ENCODE measurements at places on chromosomes 4 and X.

DNA sequence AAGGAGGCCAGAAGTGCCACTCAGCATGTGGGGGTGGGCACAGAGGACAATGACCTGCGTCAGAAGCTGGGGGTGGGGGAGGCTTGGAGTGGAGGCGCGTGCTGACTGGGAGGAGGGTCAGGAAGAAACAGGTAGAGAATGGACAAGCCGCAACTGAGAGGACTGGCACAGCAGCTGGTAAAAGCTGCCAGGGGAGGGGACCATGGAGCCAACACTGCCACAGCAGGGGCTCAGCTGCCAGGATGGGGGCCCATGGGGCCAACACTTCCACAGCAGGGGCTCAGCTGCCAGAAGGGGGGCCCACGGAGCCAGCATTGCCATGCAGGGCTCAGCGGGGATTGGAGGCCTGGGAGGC is 19.1 kb downstream of the RNF212 start:
- no peak for DNase-seq

DNA sequence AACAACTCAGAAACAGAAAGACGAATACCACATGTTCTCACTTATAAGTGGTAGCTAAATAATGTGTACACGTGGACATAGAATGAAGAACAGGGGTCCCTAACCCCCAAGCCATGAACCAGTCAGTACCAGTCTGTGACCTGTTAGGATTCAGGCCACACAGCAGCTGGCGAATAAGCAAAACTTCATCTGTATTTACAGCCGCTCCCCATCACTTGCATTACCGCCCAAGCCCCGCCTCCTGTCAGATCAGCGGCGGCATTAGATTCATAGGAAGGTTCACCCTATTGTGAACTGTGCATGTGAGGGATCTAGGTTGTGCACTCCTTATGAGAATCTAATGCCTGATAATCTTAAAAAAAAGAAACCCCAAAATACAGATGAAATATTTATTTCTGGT is 1128.7 kb downstream of the NLGN4X start:
- DNase-seq, result no peak

- no peak for DNase-seq
Observed at GRCh38 chrX:1609762-1610161, 5.1 kb upstream of the ASMT start.

DNA sequence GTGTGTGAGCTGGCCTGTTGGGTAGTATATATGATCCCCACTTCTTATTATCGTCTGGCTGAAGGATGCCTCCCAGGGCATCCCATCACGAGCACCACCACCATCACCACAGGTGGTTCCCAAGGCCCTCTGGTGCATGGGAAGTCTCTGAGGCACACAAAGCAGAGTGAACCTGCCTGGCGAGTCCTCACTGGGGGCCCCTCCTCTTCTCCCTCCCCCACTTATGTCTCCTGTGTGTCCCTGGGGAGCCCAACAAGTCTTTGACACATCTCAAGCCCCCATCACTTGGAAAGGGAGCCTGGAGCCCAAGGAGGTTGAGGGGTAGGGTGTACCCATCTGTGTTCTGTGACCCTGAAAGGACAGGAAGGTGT is 45.5 kb upstream of the NKX1-1 start:
- DNase-seq, result no peak

DNA sequence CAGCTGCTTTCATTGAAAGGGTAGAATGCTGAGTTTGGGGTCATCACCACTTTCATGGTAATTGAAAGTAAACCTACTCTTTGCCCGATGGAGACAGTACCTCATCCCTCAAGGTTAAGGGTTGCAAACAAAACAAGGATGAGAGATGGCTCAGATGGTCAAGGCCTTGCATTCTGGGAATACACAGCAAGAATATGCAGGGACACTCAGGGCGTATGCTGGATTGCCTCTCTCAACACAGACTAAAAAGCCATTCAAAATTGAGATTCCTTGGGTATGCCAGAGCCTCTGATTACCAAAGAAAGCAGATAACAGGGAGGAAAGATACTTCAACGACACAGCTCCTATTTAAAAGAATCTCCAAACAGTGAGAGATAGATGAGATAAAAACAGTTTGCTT is 310.4 kb downstream of the ARAP2 start:
- no peak for DNase-seq

GRCh38 chr4:101256222-101256621 is 91.1 kb downstream of the PPP3CA start:
- DNase-seq, result peak; percentile 82

- no peak for DNase-seq
Observed at GRCh38 chrX:15790769-15791290, 546 bp downstream of the ZRSR2 start.

GRCh38 chr4:13546941-13547484 is 2.7 kb upstream of the NKX3-2 start:
- DNase-seq, result no peak

DNA sequence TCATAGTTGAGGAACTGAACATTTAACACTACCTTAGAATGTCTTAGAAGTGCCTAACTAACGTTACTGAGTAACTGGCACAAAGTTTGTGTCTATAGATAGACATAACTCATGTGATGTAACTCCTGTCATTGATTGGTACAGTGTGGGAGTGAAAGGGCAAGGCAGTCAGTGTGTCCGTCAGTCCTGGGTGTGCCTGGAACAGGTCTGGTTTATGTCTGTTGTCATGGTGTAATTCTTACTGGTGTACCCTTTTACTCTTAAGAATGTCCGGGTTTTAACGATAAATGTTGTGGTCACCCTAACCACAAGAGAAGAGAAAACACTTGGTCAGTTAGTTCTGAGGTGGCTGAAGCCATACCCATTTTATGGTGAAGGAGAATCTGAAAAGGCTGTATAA is 93.1 kb upstream of the ESX1 start:
- no peak for DNase-seq

GRCh38 chr4:13701937-13702446 is 74.5 kb upstream of the BOD1L1 start:
- no peak for DNase-seq

GRCh38 chr4:96343836-96344235 is 503.9 kb downstream of the PDHA2 start:
- no peak for DNase-seq

DNA sequence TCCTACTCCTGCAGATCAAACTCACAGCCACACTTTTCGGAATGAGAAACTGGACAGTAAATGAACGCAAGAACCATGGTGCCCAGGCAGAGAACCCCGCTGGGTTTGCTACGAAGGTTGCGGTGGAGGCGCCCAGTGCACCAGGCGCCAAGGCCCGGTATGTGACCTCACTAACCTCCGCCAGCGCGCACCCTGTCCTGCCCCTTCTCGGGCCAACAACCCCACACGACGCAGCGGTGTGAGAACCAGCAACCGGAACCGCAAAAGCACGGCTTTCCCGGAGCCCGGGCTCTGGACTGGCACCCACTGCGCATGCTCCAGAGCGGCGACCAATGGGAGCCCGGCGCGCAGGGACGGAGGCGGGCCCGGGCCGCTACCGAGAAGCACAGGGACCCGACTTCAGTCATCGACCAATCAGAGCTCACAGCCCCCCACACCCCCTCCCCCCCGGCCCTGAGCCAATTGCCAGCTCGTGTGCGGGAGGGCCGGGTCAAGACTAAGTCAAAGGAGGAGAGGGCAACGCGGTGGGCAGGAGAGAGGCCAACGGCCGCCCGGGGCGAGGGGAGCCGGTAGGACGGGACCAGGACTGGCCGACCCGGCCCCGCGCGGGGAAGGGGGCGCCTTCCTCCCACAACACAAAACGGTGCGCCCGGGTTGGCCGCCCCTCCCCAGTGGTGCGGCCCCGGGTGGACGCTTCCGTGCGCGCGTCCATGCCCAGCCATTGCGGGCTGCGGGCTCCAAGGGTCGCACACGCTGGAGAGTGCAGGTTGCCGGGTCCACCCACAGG is 7.3 kb upstream of the WAS start:
- DNase-seq, result peak; percentile 91

DNA sequence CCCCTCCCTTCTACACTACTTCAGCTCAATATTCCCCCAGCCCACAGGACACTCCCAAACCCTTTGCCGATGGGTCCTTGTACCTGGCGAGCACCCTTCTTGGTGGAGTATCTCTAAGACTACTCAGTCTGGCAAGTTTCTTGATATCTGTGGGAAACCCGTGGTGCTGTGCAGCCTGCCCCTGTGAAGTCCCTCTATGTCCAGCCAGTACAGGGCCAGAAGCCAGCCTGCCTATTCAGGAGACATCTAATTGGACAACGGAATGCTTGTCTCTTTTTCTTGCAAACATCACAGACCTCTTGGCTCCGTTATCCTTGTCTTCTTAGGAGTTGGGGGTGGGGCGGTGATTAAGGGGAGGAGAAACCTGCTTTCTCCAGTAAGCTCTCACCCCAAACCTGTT is 3.7 kb upstream of the IGFBP7 start:
- no peak for DNase-seq

DNA sequence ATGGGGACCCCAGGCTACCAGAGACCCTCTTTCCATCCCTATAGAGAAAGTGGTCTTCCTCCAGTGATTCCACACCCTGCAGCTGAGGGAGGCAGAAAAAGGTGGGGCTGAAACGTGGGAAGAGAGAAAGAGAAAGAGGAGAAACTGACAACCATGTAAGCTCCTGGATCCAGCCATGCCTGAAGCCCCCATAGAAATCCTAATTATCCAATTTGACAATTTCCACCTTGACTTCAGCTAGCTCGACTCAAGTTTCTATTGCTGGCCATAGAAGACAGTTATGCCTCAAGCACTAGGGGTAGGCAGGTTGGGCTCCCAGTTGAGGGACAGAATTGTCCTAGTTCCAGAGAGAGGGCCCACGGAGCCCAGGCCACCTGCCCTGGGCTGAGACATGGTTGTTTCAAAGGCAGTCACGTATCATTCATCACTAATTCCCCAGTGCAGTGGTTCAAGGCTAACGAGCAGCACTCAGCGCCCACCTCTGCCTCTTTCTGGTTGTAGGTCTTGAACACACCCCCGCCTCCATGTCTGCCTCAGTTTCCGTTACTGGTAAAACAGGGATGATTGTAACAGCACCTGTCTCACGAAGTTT is 39.8 kb upstream of the ASMTL start:
- DNase-seq, result no peak

- no peak for DNase-seq
Observed at GRCh38 chr4:77152421-77152820, 4.6 kb upstream of the CCNG2 start.

DNA sequence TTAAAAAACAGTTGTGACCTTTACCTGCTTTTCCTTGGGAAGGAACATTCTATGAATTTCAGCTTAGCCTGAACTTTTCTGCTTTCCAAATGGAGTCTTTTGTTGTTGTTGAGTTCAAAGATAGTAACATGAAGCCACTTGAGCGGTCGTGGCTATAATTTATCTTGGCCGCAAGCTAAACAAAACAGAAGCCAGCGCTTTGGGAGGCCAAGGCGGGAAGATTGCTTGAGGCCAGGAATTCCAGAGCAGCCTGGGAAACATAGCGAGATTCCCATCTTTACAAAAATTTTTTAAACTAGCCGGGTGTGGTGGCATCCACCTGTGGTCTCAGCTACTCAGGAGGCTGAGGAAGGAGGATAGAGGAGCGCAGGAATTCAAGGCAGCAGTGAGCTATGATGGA is 29.9 kb downstream of the TKTL1 start:
- DNase-seq, result no peak

DNA sequence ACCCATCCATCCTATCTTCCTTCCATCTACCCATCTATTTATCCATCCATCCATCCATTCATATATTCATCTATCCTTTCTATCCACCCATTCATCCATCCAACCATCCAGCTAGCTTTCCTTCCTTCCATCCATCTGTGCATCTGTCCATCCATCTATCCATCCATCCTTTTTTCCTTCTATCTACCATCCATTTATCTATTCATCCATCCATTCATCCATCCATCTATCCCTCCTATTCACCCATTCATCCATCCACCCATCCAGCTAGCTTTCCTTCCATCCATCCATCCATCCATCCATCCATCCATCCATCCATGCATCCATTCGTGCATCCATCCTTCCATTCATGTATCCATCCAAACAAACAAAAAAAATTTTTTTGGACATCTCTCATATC is 118.8 kb downstream of the PSAPL1 start:
- DNase-seq, result no peak

DNA sequence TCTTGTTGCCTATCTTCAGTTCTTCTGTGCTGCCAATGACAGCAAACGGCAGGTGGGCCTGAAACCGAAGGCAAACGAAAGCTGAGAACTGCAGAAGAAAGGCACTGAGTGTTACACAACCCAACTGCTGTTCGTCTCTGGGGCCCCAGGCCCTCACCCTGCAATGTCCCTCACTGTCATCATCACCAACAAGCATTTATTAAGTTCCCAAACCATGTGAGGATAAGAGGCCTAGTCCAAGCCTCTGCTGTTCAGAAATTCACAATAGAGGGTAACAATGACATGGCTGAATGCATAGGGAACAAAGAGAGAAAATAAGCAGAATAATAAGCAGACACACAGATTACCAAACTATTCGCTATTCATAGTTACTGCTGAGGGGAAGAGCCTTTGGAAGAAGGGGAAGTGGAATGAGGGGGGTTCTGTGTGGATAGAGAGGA is 34.5 kb upstream of the NKRF start:
- DNase-seq, result no peak

DNA sequence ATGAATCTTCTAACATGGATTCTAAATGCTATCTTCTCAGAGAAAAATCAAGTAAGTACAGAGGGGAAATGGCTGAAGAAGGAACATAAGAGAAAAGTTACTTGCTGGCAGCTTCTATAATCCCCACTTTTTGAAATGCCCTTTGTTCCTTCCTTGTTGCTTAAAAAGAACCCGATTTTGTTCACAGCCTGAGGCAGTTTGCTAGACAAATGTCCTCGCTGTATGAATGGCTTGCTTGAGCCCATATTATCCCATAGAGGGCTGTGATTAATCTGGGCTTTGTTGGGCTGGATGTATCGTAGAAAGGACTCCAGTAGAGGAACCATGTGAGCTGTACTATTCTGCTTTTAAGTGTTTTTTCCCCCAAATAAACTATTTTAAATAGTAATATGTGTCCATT is 134.3 kb upstream of the FGF13 start:
- no peak for DNase-seq

DNA sequence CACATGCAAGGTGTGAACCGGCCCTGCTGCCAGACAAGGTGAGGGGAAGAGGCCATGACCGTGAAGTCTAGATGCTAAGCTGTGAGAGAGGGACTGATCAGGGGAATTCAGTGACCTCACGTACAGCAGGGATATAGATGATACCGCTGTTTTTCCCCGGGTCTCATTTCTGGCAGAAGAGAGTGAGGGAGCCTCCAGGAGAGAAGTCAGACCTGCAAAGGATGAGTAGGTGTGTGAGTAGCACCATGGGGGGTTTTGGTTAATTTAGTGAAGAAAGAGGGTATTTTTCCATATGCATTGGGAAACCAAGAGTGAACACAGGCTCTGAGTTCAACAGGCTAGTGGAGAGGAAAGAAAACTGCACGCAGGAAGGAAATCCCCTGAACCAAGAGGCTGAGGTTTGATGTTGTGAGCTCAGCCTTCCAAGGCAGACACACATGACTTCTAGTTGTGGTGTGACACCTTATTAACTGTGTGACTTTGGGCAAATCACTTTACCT is 127.6 kb upstream of the GATB start:
- DNase-seq, result no peak

DNA sequence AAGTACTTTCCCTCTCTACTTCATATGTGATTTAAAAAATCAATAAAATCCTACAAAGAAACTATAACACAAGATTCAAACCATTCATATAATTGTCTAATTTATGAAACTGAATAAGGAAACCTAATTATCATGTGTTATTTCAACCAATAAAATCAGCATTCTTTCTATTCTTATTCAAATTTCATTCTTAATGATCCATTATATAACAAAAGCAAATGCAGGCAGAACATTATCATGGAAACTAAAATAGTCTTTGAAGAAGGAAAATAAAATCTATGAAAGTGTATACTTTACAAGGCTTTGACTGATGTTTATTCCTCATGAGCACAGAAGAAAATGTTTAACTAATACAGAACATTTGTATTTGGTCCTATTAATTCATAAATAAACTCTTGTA is 47.6 kb downstream of the CNOT6L start:
- DNase-seq, result no peak
